ENCODE measurements at places on chromosomes 6 and 20. TPM values are rescaled to one million over a fixed set of nuclear protein-coding genes. Genes with fewer than 3 reads are reported as not detected.

Gene RBPJL
- not detected for total RNA-seq

DNA sequence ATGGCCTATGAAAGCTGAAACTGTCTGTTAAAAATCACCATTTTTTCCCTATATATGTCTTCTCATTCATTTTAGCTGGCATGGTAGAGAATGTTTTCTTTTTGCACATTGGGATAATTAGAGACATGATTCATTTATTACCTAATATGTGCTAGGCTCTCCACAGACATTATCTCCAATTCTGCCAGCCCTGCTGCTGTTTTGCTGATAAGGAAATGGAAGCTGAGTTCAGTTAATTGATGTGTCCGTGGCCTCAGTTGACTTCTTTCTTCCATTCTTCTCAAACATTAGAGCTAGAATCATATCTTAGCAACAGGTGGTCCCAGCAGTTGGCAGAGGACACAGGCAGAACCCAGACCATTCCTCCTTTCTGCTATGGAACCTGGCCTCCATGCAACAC is 644.1 kb upstream of the CITED2 start:
- no peak overlapping the region for H3K27ac ChIP-seq
- H3K4me1 ChIP-seq: no peaks in the 10 kb centered on the region
- no peaks in the 10 kb centered on the region for H3K36me3 ChIP-seq
- DNase-seq: no peak
- peaks cover 4% of the 10 kb centered on the region for H3K27me3 ChIP-seq
- no peak overlapping the region for H3K4me3 ChIP-seq

- no peaks in the 10 kb centered on the region for H3K4me1 ChIP-seq
- H3K4me3 ChIP-seq: no peak overlapping the region
- peaks cover 3% of the 10 kb centered on the region for H3K27me3 ChIP-seq
- H3K27ac ChIP-seq: no peak overlapping the region
- no peaks in the 10 kb centered on the region for H3K36me3 ChIP-seq
Measured at GRCh38 chr20:12966468-12967085, 42.2 kb upstream of the SPTLC3 start.

DNA sequence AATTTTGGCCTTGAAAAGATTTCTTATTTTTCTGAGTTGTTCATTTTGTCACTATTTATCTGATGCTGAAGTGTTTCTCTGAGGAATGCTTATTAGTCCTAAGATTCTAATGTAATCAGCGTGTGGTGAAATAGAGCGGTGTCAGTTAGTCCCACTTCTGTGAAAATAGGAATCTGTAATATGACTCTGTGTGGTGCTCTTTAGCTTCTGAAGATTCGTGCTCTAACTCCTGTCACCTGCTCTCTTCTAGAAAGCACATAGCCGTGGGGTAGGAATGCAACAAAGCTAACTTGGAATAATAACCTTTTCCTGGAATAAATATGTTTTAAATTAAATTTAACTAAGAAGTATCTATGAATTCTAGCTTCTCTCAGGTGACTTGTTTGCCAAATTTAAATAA is 90.4 kb downstream of the BCKDHB start:
- H3K27me3 ChIP-seq: no peaks in the 10 kb centered on the region
- no peak for DNase-seq
- no peak overlapping the region for H3K4me3 ChIP-seq
- H3K4me1 ChIP-seq: no peaks in the 10 kb centered on the region
- no peak overlapping the region for H3K27ac ChIP-seq

- no peak for DNase-seq
- H3K36me3 ChIP-seq: no peaks in the 10 kb centered on the region
- no peak overlapping the region for H3K27ac ChIP-seq
- H3K4me3 ChIP-seq: no peak overlapping the region
- peaks cover 10% of the 10 kb centered on the region for H3K27me3 ChIP-seq
- no peaks in the 10 kb centered on the region for H3K4me1 ChIP-seq
Measured at GRCh38 chr20:33301192-33301930, 18.3 kb downstream of the BPIFB1 start.

- H3K4me1 ChIP-seq: no peaks in the 10 kb centered on the region
- no peak overlapping the region for H3K4me3 ChIP-seq
- DNase-seq: no peak
- H3K27ac ChIP-seq: no peak overlapping the region
Measured at GRCh38 chr6:49264496-49264895, 198.6 kb downstream of the MMUT start.
